ENCODE measurements at places on chromosomes 7 and 10.

DNA sequence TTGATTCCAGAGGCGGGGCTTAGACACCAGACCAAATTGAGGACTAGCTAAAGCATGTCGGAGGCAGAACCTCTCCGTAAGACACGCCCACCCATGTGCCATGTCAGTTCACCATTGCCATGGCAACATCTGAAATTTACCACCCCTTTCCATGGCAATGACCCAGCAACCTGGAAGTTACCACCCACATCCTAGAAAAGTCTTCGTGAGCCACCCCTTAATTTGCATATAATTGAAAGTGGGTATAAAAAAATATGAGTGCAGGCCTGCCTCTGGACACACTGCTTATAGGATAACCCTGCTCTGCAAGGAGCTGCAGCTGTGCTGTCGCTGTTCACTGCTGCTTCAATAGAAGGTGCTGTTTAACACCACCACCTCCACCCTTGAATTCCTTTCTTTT lies 28.0 kb downstream of the TMEM270 start:
- no peak for DNase-seq

DNA sequence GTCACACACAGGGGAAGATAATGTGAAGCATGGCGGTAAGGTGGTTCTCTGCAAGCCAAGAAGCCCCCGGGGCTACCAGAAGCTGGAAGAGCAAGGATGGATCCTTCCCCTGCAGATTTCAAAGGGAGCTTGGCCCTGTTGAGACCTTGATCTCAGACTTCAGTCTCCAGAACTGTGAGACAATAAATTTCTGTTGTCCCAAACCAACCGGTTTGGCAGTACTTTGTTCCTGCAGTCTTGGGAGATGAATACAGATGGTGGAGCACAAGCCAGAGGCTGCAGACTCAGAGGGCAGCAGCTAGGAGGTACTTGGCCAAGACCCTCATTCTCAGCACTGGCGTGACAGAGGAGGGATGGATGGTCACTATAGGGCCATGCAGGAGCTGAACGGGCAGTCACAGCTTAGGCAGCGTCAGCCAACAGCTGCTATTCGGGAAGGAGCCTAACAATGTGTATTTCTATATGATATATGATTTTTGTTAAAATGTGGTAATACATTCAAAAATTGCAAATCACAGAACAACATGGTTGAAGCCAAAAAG lies 387.3 kb downstream of the TNS3 start:
- no peak for DNase-seq

GRCh38 chr7:158403013-158403821 lies 184.4 kb downstream of the PTPRN2 start:
- DNase-seq: no peak

- DNase-seq: no peak
Observed at GRCh38 chr10:69409968-69410367, 6.8 kb downstream of the TACR2 start.

- peak; percentile 11 for DNase-seq
Observed at GRCh38 chr7:158705234-158705850, 738 bp upstream of the NCAPG2 start.

DNA sequence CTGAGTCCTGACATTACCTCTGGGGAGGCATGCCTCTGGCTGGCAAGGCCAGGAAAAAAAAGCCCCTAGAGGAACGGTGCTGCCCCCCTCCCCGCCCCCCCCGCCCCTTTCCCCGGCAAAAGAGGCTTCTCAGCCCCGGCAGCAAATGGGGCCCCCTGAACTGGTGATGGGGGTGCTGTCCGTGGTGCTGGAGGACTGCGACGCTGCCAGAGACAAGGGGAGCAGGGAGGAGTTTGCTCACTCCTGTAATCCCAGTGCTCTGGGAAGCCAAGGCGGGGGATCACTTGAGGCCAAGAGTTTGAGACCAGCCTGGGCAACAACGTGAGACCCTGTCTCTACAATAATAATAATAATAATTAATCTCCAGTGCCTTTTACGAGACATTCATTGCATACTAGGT lies 23.7 kb downstream of the SRRM3 start:
- DNase-seq: no peak

GRCh38 chr10:11335167-11335652 lies 276.2 kb downstream of the USP6NL start:
- no peak for DNase-seq

DNA sequence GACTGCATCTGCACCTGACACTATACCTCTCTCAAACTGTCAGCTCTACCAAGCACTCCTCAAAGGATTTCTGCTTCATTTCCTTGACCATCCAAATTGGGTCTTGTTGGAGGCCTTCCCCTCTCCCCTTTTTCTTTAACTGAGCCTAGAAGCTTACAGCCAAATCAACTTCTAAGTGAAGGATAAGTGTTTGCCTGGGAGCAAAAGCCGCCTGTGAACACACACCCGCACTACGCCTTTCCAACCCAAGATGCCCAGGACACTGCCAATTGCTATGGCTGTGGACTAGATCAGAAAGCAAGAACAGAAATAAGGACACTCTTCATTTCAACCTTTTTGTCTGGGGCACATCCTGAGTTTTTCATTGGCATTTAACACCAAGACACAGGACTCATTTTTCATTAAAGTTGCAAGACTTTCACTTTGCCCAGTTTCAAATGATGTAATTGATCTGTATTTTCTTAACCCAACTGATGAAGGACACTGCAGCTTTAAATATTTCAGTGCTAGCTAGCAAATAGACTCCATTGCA lies 52.8 kb downstream of the CPEB3 start:
- DNase-seq: no peak

GRCh38 chr7:12091231-12091630 lies 119.9 kb upstream of the TMEM106B start:
- no peak for DNase-seq

DNA sequence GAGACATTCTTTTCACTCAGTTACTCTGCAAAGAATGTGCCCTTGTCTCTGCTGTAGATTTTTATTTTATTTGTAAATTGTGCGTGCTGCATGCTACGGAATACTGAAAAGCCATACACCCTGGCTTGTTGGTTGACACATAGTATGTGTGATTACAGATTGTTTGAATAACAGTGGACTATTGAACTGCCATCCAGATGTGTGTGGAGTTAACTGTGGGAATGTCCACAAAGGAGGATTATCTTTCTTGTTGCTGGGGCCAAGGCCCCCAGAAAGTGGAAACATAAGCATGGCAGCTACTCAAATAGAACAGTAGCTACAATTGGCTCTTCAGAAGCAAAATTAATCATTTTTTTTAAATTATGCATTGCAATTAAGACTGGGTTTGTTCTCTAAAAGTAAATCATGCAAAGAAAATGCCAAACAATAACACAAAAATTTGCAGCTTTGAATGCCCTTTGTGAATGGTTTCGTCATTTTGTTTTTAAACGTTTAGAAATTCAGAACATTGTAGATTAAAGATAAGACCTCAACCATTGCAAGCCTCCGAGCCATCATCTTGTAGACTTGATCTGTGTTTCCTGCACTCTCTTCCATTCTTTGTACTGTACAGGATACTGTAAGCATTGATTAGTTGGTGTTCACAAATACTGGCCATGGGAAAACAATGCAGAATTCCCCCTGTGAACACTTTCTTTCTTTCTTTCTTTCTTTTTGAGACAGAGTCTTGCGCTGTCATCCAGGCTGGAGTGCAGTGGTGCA lies 210.3 kb upstream of the TCF7L2 start:
- no peak for DNase-seq

- no peak for DNase-seq
Observed at GRCh38 chr7:87100326-87100725, 40.9 kb upstream of the ELAPOR2 start.

DNA sequence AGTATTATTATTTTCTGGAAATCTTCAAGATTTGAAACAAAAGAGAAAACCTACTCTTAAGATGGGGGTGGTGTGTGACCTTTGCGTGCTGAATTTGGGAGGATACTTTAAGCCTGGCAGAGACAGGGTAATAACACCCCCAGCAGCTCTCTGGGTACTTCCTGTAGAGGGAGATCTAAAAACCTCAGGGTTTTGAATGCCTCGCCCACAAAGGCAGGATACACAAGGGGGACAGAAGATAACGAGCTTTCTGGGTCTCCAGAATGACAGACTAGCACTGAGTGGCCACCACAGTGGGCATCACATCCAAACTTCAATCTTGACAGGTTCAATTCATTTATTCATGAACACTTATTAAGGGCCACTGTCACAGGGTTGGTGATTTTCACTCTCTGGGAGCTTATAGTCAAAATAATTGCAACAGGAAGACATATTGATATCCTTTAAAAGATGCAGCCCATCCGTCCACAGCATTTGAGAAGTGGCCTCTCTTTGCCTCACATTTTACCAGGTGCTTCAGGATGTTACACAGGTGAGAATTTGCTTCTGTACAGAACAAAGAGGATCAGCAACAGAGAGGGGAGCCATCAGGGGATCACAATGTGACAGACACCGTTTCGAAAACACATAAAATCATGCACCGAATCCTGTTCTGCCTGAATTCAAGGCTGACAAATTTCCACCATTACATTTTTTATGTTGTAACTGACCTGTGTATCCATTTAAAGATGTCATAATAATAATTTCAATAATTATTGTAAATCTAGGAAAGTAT lies 14.3 kb downstream of the CPA1 start:
- DNase-seq: no peak

GRCh38 chr7:20783125-20783699 lies 3.5 kb downstream of the SP8 start:
- no peak for DNase-seq

DNA sequence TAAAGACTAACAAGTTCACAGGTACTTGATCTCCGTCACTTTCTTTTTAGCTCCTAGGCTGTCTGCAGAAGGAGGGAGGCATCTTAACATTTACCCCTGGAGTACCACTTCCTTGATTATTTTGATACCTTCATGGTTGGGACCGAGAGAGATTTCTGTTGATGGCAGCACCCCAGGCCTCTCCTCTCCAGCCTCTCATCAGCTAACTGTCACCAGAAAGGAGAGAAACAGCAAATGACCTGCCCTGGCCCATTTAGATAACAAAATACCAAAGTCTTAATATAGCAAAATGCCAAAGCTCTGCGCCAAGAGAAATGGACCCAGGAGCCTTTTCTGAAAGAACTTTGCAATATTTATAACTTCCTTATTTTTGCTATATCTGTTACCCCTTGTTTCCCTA lies 30.0 kb upstream of the KLHL7 start:
- DNase-seq: no peak

- no peak for DNase-seq
Observed at GRCh38 chr10:50310560-50311174, 59.4 kb upstream of the ASAH2 start.

GRCh38 chr10:71772832-71773220 lies 494 bp downstream of the VSIR start:
- DNase-seq: no peak

- DNase-seq: no peak
Observed at GRCh38 chr7:22477876-22478450, 22.0 kb downstream of the STEAP1B start.

GRCh38 chr7:24578052-24578451 lies 4.8 kb downstream of the PALS2 start:
- no peak for DNase-seq

- no peak for DNase-seq
Observed at GRCh38 chr7:98126311-98127142, 19.9 kb downstream of the LMTK2 start.

DNA sequence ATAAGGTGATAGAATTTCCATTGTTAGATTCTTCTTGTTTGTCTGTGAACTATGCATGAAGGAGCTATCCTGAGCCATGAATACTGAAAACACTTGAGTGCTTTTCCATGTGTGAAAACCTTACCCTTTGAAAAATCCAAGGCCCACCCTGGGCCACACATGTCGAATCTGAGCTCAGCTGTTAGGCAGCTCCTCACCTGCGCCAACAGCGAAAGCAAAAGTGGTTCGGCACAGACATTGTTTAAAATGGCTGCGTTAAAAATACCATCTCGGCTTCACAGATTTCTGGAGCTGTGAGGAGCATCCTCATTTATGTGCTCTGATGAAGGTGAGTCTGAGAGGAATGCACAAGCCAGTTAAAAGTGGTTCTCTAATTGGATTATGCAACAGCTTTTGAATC lies 137.7 kb downstream of the NEUROD6 start:
- DNase-seq: no peak

- no peak for DNase-seq
Observed at GRCh38 chr7:21134631-21135030, 293.3 kb upstream of the SP4 start.

DNA sequence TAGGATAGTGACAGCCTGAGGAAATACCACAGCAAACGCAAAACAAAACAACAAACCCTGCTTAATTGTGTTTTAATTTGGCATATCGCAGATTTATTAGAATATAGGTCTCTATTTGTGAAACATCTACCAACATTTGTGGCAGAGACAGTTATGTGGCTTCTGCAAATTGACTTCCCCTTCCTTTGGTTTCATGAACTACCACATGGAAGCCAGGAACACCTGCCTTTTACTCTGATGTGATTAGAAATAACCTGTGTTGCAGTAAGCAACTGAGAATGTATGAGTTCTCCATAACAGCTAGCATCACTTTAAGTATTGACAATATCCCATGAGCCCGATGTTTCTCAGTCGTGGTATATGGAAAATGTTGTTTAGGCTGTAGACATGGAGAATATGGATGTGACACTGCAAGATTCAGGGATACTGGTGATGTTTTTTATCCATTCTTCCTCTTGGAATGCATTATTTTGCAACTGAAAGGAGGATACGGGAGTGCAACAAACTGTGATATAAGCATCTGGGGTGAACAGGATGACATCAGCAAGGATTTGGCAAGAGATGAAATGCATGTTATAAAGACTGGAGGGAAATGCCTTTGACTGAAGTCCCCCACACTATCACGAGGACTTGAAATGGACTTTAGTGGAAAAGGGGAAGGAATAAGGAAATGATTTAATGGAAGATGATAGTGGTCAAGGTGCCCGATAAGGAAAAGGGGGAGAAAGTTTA lies 95.9 kb downstream of the CUBN start:
- no peak for DNase-seq

- no peak for DNase-seq
Observed at GRCh38 chr7:151198945-151199848, 11.1 kb downstream of the H2BK1 start.

DNA sequence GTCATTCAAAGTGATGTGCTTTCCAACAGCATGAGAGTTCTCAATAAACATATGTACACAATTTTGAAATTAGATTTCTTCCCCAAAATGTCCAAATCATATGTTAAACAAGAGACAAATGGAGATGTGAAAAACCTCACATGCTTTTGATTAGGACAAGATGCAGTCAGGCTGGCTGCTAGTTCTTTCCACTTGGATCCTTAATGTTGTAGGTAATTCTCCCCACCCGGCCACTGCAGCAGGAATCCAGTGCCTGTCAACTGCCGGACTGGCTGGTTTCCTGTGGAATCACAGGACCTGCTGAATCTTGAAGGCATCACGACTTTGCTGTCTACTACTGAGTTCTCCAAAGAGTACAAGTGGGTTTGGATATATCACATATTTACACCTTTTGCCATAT lies 138.6 kb upstream of the AKR1E2 start:
- DNase-seq: no peak

DNA sequence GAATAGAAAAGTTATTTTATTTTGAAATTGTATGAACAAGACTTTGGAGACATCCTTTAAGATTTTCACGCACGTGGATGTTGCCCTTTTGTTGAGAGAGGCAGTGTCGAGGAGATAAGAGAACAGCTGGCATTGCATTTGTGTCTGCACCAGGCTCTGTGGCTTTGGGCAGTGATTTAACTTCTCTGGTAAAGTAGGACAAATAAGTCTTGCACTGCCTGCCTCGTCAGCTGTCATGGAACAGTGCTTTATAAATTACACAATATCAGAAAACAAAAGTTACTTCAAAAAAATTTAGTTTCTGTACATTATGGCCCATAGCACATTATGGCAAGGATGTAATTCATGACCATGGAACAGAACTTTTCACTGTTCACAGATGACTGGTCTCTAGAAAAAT lies 20.1 kb downstream of the SNX10 start:
- no peak for DNase-seq

All from T-helper 9 cell (primary cell).